ENCODE measurements at places on chromosomes 7 and 10.

DNA sequence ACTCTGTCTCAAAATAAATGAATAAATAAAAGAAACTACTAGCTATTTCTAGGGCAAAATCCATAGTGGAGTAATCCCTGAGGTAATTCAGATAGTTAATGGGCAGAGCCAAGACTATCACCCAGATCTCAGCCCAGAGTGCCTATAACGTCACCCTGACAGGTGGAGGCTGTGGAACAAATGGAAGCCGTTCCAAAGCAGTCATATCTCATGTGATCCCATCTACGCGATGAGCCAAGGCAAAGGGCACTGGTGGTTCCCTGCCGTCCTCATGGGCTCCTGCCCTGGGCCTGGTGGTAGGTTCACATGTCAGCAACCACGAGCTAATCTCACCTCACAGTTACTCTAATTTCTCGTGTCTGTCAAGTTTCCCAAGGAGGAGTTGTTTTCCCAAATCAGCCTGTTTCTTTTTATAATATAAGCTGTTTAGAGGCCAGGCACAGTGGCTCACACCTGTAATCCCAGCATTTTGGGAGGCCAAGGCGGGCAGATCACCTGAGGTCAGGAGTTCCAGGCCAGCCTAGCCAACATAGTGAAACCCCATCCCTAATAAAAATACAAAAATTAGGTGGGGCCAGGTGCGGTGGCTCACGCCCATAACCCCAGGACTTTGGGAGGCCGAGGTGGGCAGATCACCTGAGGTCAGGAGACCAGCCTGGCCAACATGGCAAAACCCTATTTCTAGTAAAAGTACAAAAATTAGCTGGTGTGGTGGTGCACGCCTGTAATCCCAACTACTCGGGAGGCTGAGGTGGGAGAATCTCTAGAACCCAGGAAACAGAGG lies 22.5 kb upstream of the ASCC1 start:
- DNase-seq = no peak

GRCh38 chr7:33725111-33726025 lies 180.0 kb upstream of the BMPER start:
- no peak for DNase-seq

- DNase-seq = no peak
Observed at GRCh38 chr7:45238806-45239205, 81.2 kb downstream of the RAMP3 start.

DNA sequence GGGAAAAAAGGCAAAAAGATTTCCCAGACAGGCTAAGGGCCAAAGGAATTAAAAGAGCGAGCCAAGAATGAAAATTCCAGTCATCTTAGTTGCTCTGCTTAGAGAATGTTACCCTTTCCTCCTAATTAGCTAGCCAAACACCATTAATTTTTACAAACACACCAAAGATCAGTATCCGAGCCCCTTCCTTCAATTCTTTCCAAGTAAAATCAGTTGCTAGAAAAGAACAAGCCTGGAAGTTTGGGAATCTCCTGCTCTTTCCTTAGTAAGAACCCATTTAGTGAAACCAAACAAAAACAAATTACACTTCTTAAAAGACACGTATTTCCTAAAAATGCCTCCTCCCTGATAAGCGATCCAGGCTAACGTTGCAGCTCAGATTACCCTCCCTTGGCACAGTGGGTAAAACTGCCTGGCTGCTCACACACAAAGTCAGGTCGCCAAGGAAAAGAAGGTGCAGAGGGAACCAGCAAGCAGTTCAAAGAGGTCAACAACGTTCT lies 57.1 kb upstream of the ABLIM1 start:
- DNase-seq = no peak

DNA sequence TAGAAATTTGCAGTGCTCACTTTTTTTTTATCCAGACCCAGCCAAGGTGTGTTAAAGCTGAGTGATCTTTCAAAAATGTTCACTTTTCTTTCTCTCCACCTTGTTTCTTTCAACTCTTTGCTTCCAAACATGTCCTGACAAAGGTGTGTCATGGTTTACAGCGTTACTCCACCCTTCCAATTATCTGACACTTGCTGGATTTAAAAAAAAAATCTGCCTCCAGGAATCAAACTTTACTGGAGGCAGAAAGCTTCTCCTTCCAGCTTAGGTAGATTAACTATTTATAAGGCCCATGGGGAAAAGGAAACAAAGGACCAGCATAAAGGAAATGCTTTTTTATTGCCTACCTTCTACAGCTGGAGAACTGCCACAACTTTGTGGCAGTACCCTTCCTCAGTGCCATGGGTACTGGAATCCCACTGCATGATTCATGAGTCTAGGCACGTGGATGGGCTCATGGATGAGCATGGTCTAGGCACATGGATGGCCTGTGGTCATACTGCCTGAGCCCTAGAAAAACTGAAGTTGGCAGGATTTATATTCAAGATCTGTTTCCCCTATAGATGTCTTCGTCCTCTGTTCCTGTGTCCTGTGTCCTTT lies at the start of gene COL17A1:
Gene COL17A1, minus strand, starts transcription at position 80 of the 600 bp plus-strand sequence. CDS start 5,207 bp downstream, outside the sequence.
- no peak for DNase-seq

GRCh38 chr7:49778731-49779270 lies 5.4 kb downstream of the VWC2 start:
- no peak for DNase-seq

- DNase-seq = no peak
Observed at GRCh38 chr7:44216521-44217222, 15.9 kb downstream of the YKT6 start.

DNA sequence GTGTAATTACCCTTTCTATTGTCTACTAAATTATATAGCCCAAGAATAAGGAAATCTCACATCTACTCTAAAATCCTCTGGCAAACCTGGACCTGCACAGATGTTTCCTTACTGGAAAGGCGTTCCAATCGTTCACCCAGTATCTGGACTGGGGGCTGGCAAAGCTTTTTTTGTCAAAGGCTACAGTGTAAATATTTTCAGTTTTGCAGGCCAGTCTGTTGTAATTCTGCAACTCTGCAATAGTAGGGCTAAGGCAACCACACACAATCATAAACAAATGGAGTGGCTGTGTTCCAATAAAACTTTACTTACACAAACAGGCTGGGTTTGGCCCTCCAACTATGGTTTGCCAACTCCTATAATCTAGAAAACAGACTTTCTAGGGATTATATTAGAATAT lies 56.2 kb downstream of the GLI3 start:
- no peak for DNase-seq

DNA sequence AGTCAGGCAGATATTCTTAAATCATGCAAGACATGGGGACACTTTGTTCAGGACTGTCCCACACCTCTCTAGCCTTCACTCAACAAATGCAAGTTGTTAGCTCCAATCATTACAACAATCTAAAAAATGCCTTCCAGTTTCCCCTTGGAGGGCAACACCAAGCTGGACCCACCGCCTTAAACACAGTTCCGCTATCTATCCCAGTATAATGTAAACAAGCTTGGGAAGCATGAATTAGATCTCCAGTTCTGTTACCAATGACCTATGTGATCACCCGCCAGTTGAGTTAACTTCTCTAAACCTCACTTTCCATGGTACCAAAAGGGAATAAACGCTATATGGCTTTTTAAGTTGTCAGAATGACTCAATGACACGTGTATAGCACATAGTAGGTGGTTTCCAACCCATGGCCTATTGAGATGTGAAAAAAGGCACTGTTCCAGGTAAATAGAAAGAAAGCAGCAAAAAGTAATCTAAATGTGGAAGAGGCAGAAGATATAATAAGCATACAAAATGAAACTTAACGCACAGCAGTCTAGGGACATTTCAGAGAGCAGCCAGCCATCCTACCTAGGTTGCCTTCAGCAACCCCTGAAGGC lies 2.4 kb upstream of the REEP3 start:
- DNase-seq = no peak

- no peak for DNase-seq
Observed at GRCh38 chr7:80611779-80612178, 26.7 kb upstream of the CD36 start.

DNA sequence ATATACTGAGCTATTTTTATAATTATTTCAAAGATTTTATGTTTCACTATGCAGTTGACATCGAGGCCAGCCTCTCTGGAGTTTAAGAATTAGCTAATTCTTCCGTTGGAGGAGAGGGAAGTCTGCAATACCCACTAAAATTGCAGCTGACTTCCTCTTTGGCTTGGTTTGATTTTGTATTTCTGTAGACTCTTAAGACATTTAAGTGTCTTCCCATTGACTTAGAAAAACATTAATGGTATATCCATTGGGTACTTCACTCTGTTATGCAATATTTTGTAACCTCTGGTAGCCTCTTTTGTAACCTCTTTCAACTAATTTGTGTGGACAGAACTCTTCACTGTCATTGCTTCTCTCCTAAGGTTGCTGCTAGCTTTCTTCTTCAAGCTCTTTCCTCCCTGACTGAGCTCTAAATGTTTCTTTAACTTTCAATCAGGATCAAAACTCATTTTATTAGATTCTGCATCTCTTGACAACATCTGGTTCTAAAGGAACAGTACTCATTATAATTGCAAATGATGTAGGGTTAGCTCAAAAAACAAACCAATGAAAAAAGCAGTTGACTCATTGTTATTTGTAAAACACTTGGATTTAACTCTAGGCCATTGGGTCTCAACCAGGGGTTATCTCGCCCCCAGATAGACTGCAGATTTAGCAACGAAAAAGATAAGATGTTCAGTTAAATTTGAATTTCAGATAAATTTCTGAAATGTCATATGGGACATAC lies 1.7 kb upstream of the ANKRD22 start:
- DNase-seq = no peak

DNA sequence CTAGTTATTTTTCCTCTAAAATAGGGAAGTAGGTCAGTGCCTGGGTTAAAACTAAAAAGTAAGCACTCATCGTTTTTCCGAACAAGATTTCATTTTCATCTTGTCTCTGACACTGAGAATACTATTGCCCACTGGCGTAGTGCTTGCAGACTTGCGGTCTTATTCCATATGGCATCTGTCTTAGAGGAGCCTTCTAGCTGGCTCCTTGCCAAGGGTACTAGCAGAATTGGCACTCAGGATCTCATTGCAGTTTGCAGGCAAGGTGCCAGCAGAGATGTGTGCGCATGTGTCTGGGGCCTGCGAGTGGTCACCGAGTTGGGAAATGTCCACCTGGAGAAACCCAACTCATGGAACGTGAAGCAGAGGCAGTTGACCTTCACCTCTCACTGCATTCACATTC lies 143.4 kb downstream of the CELF2 start:
- no peak for DNase-seq

DNA sequence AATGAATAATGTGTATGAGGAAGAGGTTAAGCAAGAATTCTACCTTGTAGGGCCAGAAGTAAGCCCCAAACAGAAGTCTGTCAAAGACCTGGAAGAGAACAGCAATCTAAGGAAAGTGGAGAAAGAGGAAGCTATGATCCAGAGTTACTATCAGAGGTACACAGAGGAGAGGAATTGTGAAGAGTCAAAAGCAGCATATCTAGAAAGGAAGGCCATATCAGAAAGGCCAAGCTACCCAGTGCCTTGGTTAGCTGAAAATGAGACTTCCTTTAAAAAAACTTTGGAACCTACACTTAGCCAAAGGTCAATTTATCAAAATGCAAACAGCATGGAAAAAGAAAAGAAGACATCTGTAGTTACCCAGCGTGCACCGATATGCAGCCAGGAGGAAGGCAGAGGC lies 42.7 kb upstream of the GAD2 start:
- no peak for DNase-seq

DNA sequence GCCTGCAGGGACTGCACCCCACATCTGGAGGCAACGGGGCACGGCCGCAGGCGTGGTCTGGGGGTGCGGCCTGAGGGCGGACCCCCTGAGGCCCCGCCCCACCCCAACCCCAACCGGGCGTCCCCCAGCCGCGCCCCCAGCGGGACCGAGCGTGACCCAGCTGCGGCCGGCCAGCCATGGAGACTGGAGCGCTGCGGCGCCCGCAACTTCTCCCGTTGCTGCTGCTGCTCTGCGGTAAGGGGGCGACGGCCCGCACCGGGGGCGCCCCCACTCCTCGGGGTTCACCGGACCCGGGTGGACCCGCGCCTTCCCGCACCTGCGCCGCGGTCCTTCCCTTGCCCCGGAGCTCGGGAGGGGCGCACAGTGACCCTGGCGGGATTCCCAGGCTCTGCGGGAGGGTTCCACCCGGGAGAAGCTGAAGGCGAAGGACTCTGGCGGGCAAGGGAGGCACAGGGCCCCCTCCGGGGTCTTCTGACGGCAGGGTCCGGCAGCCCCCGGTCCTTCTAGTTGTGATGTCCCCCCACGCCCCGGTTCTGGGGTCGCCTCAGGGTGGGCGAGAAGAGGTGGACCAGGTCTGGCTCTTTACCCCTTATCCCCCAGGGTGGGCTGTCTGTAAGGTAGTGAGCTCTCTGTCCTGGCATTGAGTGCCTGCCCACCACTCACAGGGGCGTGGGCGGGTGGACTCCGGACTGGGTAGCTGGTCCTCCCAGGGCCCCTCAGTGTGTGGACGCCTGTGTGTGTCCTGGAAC lies at the start of gene RAMP3:
Gene RAMP3, plus strand, starts transcription at position 139 of the 749 bp plus-strand sequence. Its CDS starts 38 bp downstream, at position 177.
- no peak for DNase-seq

DNA sequence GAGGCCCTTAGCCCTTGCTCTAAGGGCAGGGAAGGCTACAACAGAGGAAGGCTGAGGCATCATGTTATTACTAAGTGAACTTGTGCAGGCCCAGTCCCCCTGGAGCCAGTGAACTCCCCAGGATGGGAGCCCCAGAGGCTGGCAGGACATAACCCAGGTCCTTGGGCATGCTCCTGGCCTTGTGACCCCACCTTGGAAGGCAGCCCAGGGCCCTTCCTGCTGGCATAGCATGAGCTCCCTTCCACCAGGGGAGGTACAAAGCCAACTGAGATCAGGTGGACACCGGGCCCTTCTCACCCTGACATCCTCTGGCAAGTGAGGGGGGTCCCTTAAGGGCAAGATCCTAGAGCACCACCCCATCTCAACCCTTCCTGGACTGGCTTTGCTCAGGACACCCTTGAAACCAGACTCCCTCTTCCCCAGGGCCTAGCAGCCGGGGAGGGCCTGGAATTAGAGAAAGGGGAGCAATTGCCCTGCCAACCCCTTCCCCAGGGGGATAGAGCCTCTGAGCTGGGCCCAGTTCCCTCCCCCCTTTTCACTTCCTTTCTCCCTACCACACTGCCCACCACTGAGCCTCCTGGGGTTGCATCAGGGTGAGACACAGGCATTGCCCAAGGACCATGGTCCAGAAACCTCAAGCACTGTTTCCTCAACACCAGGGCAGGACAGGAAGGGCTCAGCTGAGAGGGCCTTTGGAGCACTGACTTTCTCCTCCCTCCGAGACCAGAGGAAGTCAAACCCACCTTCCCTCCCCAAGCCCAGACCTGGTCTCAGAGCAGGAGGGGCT lies 1.8 kb upstream of the VSIR start:
- DNase-seq = no peak

- DNase-seq = no peak
Observed at GRCh38 chr7:76357475-76358010, 1.2 kb downstream of the YWHAG start.

DNA sequence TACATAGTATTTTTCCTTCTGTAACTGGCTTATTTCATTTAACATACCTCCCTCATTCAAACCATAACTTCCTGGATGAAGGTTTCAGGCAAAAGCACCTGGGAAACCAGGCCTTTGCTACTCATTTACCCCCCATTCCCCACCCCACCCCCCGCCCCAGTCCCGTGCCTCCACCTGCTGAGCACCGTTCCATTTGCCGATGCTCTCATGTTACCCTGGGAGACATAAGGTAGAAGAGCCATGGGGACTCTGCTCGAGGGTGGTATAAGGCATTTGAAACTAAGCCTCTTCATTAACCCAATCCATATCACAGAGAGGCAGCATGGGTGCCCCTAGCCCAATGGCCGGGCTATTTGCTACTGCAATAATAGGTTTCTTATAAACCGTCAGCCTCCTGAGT lies 22.2 kb upstream of the MCM10 start:
- DNase-seq = no peak

Data from stimulated activated CD4-positive, alpha-beta T cell treated with anti-CD3 and anti-CD28 coated beads, Interleukin-4, amount 100 ng/mL, for 1 hour (primary cell).